ENCODE measurements at places on chromosomes 2 and 18. TPM values are rescaled to one million over a fixed set of nuclear protein-coding genes. Genes with fewer than 3 reads are reported as not detected.

Gene KCNE4
- total RNA-seq, result 5.9 TPM

Gene INHA
- total RNA-seq, result 0.44 TPM

Gene NCKAP5
- total RNA-seq, result 4.0 TPM

Gene FABP1
- total RNA-seq, result not detected

Gene CYRIA
- total RNA-seq, result 21.3 TPM

Gene LIMS3
- total RNA-seq, result 1.5 TPM

Gene GRHL1
- total RNA-seq, result 2.4 TPM

Gene MAPK4
- total RNA-seq, result 0.89 TPM

Gene RAMP1
- total RNA-seq, result 7.0 TPM

Gene NCL
- 280 TPM for total RNA-seq

Gene MREG
- 13.9 TPM for total RNA-seq

Gene TBC1D8
- 22.1 TPM for total RNA-seq

Gene HSPE1
- total RNA-seq, result 96.7 TPM

Gene CCDC68
- total RNA-seq, result 13.8 TPM

Gene ADGRF3
- 0.12 TPM for total RNA-seq

Gene SCN3A
- 1.3 TPM for total RNA-seq

Gene DUSP28
- total RNA-seq, result 2.4 TPM

Gene PLEKHH2
- total RNA-seq, result 23.3 TPM

Gene RAX
- total RNA-seq, result not detected

Gene CARF
- 5.9 TPM for total RNA-seq

Gene BUB1
- 10.9 TPM for total RNA-seq

Gene ELP2
- 61.4 TPM for total RNA-seq

Gene LHCGR
- total RNA-seq, result not detected

Measured in left lung (tissue), 14 donors.